ENCODE measurements at places on chromosomes 3 and 15.

- DNase-seq: no peak
These were observed 152.4 kb downstream of the LEKR1 start for GRCh38 chr3:156978481-156978961.

DNA sequence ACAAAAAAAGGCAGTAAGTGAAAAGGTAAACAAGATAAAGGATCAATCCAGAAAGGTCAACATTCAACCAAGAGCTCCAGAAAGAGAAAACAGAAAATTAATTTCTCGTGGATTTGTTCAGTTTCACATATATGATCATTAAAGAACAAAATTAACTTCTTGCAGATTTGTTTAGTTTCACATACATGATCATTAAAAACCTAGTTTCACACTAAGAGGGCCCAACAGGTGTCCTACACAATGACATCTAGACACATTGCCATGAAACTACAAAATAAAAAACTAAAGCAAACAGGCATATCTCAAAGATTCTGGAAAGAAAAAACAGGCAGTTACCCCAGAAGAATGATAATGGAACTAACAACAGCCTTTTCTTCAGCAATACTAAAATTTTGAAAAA is 22.1 kb downstream of the PHC3 start:
- no peak for DNase-seq

DNA sequence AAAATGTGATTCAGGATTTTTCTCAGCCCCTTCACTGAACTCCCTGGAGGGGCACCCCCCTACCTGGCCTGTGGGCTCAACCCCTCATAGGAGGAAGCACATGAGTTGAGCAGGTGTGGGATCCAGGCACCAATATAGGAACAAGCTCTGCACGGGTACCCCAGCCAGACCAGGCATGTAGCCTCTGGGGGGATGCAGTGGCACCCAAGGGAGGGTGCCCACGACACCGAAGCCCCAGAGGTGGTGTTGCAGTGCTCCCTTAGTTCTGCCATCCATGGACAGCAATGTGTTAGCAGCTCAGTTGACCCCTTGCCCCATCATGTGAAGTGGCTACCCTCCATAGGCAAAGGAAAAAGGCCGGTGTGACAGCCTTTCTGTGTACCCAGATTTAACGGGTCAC is 30.9 kb upstream of the BCHE start:
- DNase-seq: no peak

- DNase-seq: no peak
These were observed 50.2 kb downstream of the CHP1 start for GRCh38 chr15:41281236-41281635.

GRCh38 chr3:57557085-57557537 is 1.0 kb downstream of the PDE12 start:
- no peak for DNase-seq

DNA sequence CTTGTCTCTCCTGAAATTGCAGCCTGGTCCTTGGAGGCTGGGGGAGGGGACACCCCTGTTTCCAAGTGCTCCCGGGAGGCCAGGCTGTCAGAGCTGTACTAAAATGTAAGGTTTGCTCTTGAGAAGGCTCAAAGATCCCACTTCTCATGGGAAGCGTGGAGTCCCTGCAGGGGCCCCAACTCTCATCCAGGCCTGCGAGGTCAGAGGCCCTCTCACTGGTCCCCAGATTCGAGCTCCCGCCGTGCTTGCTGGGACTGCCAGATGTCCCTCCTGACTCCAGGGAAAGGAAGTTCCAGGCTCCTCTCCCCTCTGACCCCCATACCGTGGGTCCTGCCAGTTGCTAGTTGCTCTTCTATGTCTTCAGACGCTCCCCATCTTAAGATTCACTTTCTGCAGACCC is 14.5 kb upstream of the ANPEP start:
- DNase-seq: no peak

DNA sequence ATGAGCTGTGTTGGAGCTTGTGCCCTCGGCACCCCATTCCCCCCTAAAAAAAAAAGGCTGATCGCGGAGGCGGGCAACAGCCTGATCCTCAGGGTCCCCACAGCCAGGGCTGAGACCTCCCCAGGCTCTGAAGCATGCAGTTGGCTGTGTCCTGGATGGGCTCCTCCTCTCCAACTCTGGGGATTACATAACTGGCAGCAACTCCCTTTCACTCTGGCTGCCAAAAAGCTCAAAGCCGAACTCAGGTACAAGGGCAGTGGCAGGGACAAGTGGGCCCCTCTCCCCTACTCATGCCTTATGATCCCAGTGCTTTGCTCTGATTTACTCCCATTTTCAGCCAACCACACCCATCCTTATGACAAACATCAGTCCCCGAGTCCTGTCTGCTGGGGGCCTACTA is 18.3 kb downstream of the TPRA1 start:
- DNase-seq: no peak

DNA sequence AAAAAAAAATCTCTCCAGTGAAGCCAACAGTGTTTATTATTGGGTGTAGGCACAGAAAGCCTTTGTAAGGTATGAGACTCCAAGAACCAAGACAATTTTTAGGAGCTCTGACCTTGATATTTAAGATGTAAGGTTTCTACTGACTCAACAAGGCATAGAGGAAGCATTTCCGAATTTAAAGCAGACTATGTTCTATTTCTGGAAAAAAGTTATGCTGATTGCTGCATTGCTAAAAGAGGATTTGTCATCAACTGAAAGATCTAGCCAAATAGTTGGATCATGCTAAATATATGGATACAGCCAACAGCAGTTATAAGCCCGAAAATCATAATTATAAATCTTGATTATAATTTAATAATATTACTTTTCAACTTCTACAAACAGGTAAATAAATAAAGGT is 53.3 kb upstream of the MELTF start:
- DNase-seq: no peak

GRCh38 chr15:68427366-68427765 is 4.6 kb downstream of the ITGA11 start:
- no peak for DNase-seq

- no peak for DNase-seq
These were observed 108.9 kb upstream of the TSC22D2 start for GRCh38 chr3:150299201-150299600.

- DNase-seq: no peak
These were observed 311.1 kb upstream of the THBS1 start for GRCh38 chr15:39269821-39270220.

DNA sequence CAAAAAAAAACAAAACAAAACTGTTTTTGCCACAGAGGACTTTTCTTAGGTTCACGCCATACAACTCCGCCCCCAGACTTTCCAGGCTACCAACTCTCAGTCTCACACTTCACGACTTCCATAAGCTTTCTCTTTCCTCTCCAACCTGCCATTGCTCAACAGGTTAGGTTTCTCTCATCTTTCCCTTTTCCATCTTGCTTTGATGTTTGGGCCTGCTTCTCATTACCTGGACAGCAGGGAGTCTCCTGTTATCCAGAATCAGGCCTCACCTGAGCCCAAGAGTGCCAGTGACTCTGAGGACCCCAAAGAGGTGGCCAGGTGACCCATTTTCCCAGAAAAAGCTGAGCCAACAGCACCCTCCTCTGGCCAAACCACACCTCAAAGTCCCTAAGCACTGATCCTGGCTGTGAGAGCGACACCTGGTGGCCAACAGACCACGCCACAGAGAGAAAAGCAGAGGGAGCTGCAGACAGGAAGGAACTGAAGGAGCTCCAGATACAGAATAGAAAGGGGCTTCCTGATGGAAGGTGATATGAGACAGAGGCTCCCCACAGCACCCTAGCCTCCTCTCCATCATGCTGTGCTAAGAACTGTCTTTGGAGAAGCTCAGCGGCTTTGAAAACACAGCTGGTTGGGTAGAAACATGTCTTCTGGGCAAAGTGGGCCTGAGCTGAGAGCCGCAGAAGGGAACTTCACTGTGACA is 4.0 kb downstream of the CCDC51 start:
- peak; percentile 69 for DNase-seq

- DNase-seq: no peak
These were observed 5.2 kb upstream of the CLK3 start for GRCh38 chr15:74610302-74610951.

DNA sequence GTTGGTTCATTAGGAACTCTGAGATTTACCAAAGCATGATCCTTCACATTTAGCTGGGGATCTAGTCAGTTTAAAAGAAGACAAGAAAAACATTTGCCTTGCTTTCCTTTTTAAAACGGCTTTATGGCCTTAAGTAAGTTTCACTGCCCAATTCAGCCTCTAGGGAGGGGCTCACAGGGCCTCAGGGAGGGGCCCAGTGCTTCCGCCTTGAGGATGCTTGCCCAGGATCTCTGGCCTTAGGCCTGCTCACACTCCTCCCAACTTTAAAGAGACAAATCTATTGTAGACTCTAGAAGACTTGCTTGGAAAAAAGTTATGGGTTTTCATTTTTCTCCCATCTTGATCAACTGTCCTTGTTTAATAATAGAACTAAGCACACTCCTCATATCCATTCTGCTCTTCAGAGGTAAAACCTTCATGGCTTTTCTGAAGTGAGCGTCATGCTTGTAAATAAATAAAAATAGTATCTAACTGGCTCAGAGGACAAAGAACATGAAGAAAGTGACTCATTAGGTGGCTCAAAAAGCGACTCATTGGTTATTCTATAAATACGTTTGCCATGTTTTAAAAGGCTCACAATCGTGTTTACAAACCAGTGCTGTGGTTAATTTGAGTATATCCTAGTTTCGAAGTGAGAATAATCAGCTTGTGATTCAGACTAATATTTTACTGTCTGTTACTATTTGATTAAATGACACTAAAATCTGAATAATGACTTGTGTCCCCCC is 13.7 kb downstream of the PDHB start:
- DNase-seq: no peak

GRCh38 chr3:64574194-64574593 is 113.6 kb downstream of the ADAMTS9 start:
- no peak for DNase-seq

DNA sequence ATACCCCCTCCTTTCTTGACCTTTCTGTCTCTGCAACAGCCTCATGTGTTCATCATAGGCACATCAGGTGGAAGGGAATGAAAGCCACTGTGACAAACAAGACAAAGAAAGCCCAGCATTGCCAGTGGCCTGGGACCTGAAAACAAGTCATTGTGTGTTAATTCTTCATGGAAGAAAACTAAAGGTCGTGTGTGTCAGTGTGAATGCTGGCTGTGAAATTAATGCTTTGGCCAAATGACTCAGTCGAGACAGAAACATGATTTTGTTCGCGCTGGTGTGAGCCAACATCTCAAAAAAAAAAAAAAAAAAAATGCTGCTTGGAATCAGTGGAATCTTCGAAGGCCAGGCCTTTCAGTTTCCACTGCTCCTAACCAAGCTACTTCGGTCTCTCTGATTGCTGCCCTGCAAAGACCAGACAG is 386.5 kb upstream of the PROK2 start:
- no peak for DNase-seq

- no peak for DNase-seq
These were observed 406.2 kb downstream of the ROBO2 start for GRCh38 chr3:77446084-77446483.

DNA sequence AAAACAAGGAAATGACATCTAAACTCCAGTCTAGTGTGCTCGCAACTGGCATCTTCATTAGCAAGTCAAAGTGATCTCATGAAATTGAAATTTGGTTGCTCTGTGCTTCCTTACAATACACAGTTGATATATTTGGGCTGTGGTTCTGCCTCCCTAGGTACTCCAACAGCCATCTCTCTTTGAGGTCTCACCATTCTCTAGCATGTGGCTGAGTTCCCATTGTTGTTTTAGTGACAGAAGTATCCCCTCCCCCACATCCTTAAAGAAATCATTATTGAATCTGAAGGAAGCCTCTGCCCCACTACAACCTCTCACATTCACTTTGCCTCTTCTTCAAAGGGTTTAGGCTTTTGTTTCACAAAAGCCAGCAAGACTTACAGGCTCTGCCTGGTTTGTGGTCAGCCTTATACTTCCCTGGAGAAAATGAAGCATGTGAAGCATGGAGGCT is 516.5 kb downstream of the NLGN1 start:
- no peak for DNase-seq

DNA sequence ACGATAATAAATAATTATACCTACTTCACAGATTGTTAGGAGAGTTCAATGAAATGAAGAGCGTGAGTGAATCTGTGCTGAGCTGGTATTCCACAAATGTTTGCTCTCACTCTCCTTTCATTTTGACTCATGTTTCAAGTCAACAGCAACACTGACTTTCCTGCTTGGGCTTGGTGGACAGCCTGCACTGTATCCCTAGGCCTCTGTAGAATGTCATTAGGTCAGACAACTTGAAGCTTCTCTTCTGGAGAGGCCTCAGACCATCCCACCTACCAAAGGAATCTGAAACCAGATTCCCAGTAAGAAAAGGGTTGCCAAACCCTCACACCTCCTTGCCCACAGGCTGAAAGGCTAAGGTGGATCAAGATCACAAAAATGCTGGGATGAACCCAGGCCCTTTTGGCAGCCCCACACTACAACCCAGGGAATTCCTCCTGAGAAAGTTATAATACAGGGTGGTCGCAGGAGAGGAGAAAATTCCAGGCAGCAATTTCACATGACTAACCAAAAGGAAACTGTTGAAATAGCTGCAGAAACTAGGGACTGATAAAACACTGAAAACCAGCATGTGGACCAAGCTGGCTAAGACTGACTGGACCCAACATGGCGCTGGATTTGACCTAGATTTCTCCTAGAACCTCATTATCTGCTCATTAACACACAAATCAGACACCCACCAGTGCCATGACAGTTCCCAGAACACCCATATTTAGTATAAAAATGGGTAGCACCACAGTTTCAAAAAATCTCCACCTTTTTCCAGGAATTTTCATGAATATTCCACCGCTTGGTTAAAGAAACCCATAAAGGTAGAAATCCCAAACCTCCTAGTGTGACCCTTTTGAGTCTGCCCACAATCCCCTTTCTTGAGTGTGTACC is 57.0 kb upstream of the ZNF148 start:
- no peak for DNase-seq

DNA sequence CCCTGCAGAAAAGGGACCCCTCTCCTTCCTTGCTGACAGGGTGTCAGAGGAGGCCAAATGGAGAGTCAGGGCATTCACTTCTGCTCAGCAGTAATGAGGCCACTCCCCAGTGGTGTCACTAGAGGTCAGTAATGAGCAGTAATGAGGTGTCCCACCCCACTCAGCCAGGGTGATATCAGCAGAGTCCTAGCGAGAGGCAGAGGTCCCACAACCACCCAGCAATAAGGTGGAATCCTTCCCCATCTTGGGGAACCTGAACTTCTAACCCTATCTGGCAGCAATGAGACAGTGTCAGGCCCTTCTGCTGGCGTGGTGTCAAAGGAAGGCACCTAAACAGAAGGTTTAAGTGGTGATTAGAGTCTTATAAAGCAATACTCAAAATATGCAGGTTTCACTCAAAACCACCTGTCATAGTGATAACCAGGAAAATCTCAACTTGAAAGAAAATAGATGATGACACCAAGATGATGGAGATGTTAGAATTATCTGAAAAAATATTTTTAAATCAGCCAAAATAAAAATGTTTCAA is 12.9 kb downstream of the OCA2 start:
- no peak for DNase-seq

GRCh38 chr3:144770915-144771351 is 799.3 kb downstream of the DIPK2A start:
- no peak for DNase-seq

DNA sequence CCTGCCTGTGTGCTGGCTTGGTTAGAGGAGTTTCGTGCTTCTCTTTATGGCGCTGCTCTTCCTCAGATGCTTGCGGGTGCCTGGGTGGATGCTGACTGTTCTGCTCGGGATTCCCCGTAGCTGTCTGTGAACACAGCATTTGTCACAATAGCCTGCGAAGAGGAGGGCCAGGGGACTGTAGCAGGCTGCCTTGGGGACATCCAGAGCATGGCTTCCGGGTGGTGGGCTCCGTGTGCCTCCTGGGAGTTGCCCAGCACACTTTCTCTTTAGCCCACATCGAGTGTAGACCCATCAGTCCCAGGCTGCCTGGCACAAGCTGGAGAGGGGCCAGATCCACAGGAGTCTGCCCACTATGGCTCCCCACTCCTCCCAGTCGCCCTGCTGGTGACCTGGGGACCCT is 22.4 kb downstream of the LRRK1 start:
- DNase-seq: no peak

Measured in stimulated activated CD4-positive, alpha-beta T cell treated with anti-CD3 and anti-CD28 coated beads, Interleukin-1b, Interleukin-23, amount 100 ng/mL, for 1 hour (primary cell).